ENCODE measurements at places on chromosomes 2 and 18.

GRCh38 chr2:160145471-160145870 is 54.6 kb downstream of the ITGB6 start:
- DNase-seq = no peak

DNA sequence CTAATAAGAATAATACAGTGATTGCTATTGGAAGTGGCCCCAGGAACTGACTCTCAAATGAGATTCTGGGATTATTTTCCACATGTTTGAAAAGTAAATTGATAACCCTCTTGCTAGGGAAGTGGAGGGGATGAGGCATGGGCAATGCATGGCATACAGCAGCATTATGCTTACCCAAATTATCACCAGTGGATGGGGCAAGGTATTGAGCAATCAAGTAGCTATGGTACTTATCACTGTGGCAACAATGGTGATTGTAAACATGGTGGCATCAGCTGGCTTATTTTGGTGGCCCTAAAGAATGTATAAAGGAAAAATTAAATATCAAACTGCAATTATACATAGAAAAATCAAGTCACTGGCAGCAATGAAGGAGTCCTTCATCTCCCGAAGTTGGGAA is 155.1 kb downstream of the FIGN start:
- DNase-seq = no peak

DNA sequence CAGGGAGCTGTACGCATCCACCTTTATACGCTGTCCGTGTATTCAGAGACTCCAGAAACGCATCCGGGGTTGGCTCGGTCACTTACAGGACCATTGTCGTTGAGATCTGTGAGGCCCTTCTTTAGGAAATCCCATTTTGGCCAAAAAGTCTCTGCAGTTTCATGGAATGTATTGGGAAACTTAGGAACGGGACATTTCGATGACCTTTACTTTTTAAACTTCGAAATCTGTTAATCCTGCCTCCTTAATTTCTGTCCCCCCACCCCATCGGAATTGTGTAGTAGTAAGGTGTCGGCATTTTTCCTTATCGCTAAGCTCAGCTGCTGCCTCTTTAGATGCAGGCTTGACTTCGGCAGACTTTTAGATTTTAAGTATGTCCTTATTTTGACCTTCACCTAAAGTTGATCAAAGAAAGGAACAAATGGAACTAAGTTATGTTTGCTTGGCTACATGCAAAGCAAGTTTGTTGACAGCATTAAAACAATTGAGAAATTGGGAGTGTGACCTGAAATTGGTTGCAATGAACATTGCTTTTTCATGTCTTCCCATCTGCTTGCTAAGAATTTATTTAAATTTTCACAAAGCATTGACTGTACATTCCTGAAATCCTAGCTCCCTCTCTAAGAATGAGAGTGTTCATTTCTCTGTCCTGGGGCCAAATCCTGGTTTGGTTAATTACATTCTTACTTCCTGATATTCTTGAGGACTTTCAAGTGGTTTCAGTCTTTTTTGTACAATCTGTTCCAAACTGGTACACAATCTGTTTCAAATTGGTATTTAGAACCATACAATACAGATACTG is 884 bp upstream of the RAPH1 start:
- no peak for DNase-seq

- no peak for DNase-seq
Observed at GRCh38 chr2:108835040-108835439, 48.5 kb downstream of the CCDC138 start.

GRCh38 chr18:79871481-79872091 is 73.8 kb downstream of the KCNG2 start:
- DNase-seq = no peak

DNA sequence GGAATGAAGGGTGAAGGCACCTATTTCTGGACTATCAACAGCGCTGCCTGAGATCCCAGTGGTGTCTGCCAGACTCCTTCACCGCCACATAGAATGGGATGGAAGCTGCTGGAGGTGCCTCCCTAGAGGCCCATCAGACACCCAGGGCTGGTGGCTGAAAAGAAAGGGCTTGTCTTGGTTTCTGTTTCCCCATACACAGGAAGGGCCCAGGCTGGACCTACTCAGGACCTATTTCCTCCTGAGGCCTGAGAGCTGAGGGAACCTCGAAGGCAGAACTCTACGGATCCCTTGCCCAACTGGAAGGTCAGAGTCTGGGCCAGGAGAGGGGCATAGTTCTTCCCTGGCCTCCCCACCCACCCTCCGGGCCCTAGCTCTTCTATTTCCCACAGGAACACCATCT is 2.9 kb upstream of the CLEC4F start:
- no peak for DNase-seq

DNA sequence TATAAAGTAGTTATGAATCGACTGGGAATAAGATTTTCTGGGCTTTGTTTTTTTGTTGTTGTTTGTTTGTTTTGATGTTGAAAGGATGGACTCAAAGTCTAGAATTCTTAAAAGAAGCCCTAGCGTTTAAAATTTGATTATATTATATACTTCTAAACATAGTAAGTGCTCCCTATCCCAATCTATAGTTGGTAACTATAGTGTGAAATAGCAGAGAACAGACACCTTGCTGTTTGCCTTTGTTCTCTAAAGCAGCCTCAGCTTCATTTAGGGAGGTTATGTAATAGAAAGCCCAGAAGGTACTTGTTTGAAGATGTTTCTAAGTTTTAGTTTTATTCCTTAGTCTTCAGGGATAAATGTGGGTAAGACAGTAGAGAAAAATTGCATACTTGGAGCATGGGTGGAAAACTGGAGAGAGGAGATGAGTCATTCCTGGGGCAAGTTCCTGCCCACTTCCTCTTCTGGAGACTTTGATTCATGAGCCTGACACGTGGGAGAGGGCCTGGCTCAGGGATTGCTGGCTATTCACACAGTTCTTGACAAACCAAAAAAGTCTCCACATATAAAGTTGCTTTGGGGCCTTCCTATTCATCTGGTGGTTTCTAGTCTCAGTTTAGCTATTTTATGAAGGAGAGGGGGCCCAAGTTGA is 131.9 kb downstream of the MYO1B start:
- DNase-seq = no peak

DNA sequence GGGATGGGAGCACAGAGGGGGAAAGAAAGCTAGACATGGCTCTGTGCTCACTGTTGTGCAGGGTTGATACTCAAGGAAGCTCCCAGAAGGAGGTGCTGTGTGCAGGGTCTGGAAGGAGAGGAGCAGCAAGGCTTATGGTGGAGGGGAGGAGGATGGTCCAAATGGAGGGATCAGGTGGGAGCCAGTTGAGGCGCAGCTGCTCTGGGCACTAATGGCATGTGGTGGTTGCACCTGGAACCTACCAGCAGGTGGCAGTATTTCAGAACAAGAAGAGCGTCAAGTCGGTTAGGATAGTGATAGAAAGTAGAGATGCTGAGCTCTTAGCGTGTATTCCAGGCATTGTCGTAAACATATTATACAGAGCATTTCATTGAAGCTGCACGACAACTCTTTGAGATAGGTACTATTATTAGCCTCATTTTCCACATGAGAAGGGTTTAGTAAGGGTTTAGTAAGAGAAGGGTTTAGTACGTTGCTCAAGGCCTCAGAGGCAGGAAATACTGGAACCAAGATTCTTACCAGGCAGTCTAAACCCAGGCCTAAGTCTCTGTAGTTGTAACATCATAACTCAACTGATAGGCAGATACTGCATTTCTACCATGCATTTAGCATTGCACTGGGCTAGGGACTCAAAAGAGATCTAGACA is 223.7 kb downstream of the CYP26B1 start:
- peak; percentile 44 for DNase-seq

GRCh38 chr2:165239230-165239629 is at the start of gene SCN2A:
Gene SCN2A, plus strand, starts transcription at chr2:165239414. Its CDS starts 56,410 bp downstream, at chr2:165295824.
- peak; percentile 6 for DNase-seq

GRCh38 chr2:7272210-7272609 is 355.0 kb downstream of the RNF144A start:
- DNase-seq = no peak

DNA sequence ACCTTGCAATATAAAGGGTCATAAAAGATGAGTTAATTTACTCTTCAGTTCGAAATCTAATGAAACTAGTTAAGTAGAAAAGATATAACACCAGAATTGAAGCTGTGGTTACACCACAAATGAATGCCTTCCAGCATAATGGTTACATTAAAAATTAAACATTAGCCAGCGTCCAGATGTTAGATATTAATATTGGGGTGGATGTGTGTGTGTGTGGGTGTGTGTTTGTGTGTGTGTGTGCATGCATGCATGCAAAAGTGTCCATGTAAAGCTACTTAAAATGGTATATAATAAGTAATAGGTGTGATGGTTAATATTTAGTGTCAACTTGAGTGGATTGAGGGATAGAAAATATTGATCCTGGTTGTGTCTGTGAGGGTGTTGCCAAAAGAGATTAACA is 170.4 kb upstream of the FN1 start:
- DNase-seq = no peak

- DNase-seq = no peak
Observed at GRCh38 chr2:6863792-6864191, 1.9 kb downstream of the CMPK2 start.

DNA sequence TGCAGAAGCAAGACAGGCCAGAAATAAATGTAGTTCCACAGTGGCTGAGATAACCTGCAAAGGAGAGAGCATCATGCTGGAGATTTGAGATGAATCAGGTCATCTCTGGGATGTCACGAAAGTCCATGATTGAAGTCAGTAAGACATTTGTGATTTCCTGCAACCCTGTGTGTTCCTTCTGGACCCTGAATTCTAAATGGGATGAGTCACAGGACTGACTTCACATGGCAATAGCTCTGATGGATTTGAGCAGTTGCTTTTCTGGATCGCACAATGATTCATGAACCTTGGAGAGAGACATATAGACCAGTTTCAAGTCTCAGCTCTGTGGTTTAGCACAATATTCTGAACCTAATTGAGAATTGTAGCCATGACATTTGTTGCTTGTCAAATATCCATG is 102.9 kb downstream of the TSN start:
- no peak for DNase-seq

- DNase-seq = no peak
Observed at GRCh38 chr2:220703279-220703678, 868.8 kb downstream of the EPHA4 start.

DNA sequence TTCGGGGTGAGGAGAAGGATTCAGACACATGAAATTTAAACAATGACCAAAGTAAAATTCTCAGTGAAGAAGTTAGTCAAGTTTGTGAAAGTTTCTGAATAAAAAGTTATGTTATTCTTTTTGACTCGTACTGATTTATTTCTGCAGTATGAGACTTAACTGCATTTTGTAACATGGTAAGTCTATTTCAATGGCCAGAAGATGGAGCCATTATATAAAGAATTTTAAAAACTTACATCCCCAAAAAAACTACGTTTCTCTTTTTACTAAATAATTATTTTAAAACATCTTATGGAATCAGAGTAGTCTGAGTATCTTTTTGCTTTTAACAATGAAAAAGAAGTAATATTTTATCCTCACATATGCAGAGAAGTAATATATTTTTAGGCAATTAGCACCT is 51.4 kb upstream of the SCN1A start:
- no peak for DNase-seq

DNA sequence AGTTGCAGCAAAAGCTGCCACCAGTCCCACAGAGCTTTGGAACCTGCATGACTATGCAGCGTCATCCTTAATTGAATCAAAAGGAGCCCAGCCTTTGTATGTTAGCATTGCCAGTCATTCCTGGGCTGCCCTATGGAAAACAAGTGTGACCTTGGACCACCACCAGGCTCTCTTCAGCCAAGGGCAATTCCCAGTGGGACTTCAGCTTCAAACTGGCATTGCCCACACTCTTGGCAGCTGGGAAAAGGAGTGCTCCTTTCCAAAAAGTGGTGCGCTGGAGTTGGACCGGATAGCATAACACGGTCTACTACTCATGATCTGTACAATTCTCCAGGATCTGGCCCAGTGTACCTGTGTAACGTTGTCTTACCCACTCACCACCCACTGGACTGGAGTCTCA is 259.5 kb downstream of the MREG start:
- DNase-seq = no peak

DNA sequence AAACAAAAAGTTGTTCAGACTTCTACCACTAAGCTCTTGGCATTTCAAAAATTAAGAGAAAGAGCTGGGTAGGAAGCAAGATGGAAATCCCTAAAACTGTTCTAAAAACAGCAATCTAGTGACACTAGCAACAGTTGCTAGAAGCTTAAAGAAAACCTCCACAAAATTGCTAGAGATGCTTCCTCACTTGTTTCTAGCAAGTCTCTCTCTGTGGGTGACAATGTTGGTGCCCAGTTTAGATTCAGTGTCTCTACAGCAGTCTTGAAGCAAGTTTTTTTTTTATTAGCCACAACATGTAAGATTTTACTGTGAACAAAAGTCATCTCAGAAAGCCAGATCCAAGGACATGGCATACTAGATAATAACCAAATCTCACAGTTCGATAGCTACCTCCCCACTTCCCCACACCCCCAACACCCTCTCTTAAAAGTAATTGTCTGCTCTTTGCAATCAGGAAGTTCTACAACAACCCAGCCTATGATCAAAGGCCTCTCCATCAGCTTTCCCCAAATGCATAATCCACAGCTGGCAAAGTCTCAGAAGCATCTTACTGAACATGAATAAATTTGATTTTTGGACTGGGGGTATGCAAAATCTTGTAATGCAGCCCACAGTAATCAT is 70.0 kb downstream of the ANKRD44 start:
- DNase-seq = no peak

DNA sequence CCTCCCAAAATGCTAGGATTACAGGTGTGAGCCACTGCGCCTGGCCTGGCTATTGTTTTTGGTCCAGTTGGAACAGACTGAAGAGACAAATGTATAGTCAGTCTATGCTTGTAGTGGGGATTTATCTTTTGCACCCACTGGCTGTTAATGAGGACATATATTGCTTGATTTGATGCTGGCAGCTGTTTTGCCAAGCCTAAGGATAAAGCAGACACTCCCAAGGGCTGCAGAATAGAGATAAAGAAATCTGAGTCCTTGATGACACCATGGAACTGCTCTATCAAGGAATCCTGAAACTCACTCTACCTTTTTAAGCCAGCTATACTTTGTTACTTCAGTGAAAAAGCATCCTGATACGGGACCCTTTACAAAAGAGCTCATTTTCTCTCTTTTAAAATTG is 43.1 kb upstream of the ENOSF1 start:
- DNase-seq = no peak

GRCh38 chr18:75135158-75135725 is 73.7 kb downstream of the PTGR3 start:
- no peak for DNase-seq

- DNase-seq = peak; percentile 67
Observed at GRCh38 chr2:42974721-42975717, 182.6 kb upstream of the HAAO start.

GRCh38 chr18:63559567-63560491 is 17.7 kb downstream of the SERPINB12 start:
- DNase-seq = no peak

- DNase-seq = no peak
Observed at GRCh38 chr2:65791404-65791975, 359.1 kb upstream of the SPRED2 start.

DNA sequence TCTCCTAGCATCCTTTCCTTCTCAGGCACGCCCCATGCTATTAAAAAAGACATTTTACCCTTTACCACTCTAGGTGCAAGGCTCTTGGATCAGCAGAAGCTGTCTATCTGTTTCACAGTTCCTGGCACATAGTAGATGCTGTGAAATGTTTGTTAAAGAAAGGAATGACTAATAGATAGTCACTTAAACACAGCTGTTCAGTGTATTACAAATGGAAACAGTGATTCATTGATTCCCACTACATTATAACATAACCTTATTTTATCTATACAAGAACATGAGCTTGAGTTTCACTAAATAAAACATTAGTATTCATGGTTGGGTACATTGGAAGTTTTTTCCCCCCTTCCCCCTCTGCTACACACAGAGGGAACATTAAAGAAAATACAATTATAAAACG is 142.1 kb downstream of the ASXL3 start:
- no peak for DNase-seq
